HS-5 (cell line): ENCODE measurements at places on chromosomes 1 and 21.

DNA sequence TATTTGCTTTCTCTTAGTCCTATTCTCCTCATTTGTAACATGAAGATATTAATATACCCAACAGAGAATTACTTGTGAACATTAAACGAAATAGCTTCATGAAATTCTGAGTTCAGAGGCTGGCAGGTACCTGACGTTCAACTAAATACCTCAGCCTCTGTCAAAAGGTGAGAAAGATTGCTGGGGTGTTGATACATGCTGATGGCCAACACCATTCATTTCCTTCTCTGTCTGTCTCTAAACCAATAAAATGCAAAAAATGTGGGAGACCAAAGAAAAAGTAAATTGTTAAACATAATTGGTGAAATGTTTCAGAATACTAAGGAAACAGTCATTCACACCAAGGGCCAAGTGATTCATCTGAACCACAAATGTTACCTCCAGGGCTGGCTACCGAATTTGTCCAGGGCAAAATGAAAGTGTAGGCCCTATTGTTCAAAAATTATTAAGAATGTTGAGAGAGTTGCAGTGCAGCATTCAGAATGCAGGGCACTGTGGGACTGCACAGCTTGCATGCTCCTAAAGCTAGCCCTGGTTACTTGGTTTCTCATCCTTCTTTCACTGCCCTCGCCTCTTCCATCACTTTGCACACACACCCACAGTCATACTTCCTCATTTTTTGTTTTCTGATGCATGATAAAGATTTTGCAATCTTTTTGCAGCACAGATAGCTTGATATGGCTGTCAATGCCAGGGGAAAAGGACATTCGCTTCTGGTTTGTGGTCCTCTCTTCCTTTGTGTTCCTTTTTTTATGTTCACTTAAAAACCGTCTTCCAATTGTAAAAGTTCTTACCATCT lies 414.3 kb upstream of the NR5A2 start:
- DNase-seq: peak; percentile 49

DNA sequence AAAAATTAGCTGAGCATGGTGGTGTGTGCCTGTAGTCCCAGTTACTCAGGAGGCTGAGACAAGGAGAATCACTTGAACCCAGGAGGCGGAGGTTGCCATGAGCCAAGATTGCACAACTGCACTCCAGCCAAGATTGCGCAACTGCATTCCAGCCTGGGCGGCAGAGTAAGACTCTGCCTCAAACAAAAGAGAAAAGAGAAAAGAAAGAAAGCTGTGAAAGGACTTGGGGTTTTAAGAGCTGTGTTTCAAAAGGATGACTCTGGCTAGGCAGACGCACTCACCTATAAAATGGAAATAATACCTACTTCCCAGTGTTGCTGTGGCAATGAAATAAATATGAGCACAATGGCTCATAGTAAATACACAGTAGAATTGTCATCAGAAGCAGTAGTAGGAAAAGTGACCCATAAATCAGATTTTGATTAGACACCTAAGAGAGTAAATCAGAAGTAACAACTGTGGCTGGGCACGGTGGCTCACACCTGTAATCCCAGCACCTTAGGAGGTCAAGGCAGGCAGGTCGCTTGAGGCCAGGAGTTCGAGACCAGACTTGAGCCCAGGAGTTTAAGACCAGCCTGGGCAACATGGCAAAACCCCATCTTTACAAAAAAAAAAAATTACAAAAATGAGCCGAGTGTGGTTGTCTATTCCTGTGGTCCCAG lies 45.9 kb upstream of the PUM1 start:
- no peak for DNase-seq

GRCh38 chr1:53731043-53731600 lies 7.8 kb downstream of the GLIS1 start:
- DNase-seq: no peak

GRCh38 chr21:37199057-37199924 lies 67.8 kb downstream of the VPS26C start:
- no peak for DNase-seq
